Hematopoietic multipotent progenitor cell treated with erythropoietin and hydrocortisone succinate and interleukin-3 and kit ligand, for 4 days (in vitro differentiated cells): ENCODE measurements at places on chromosomes 7 and 10.

DNA sequence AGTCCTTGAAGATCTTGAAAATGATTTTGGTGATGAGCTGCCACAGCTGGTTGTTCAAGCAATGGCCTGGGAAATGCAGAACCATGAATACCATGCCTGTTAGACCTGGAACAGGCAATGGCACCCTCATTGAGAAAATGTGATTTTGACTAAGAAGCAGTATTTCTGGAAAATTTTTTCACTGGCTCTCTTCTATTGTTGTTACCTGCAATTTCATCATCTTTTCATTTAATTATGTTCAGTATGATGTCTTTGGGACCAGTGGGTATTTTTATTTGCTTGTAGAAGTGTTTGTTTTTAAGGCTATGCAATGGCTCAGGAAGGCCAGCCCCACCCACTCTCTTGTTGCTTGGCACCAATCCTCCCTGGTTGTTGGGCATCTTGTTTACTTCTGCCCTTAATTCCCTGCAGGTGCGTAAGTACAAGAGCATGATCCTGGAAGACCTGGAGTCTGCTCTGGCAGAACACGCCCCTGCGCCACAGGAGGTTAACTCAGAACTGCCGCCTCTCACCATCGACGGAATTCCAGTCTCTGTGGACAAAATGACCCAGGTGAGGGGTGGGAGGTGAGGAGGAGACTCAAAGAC is 78.6 kb downstream of the NRF1 start:
- no peak for DNase-seq

DNA sequence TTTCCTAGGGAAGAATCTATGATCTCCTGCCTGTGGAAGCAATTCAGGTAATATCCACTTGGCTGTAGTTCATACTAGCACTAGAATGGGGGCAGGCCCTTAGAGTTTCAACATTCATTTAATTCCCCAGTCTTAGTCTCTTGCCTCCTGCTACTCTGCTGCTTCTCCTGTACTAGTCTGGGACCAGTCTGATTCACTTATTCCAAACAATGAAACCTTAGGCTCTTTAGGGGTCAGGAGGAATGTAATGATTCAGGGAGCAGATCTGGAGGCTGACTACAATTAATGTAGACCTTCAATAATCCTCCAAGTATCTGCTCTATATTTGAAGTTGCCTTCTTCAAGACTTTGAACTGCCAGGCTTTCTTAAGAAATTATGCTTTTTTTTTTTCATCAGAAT is 101.8 kb downstream of the GNAT3 start:
- DNase-seq: no peak

DNA sequence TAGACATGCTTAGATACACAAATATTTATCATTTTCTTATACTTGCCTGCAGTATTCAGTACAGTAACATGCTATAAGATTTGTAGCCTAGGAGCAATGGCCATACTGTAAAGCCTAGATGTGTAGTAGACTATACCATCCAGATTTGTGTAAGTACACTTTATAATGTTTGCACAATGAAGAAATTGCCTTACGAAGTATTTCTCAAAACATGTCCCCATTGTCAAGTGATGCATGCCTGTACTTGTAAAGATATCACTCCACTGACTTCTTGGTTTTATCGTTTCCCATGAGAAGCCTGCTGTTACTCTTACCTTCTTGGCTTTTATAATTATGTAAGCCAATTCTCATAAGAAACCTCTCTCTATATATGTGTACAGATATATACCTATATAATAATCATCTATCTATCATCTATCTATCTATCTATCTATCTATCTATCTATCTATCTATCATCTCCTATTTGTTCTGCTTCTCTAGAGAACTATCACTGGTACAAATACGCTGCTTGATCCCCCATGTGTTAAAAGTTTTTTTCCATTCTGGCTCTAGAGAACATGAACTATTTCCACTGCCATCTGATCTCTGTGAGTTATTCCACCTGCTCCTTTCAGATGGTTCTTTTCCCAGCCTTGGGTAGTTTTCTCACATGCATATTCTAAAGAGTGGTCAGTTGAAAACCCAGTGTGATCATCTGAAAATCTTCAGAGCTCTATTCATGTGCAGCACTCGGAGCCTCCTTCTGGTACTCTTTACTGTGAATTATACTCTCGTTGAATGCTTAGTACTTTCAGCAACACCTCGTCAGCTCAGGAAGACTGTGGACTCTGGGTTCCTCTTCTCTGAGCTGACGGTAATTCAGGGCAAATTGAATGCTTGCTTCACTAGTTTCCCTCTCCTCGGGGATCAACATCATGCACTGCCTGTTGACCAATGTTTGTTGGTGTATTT is 14.5 kb upstream of the VCL start:
- peak; percentile 44 for DNase-seq

DNA sequence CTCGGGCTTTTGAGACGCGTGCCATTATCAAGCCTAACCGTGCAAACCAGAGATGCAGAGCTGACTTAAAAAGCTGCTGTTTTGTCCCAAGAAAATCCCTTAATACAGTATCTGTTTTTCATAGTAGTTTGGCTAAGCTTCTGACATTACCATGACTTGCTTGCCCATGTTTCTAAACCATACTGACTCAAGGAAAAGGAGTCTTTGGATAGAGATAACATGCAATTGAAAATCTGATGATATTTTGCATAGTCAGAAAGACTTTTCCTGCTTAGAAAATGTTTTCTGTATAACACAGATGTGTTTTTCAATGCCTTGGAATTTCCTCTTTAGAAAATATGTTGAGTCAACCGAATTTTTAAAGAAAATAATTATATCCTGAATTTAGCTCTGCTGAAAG is 21.5 kb upstream of the AKR1E2 start:
- DNase-seq: no peak

- DNase-seq: no peak
Measured at GRCh38 chr7:134865001-134865845, 85.8 kb downstream of the CALD1 start.

- peak; percentile 79 for DNase-seq
Measured at GRCh38 chr10:31808258-31809218, 120.1 kb downstream of the ARHGAP12 start.

DNA sequence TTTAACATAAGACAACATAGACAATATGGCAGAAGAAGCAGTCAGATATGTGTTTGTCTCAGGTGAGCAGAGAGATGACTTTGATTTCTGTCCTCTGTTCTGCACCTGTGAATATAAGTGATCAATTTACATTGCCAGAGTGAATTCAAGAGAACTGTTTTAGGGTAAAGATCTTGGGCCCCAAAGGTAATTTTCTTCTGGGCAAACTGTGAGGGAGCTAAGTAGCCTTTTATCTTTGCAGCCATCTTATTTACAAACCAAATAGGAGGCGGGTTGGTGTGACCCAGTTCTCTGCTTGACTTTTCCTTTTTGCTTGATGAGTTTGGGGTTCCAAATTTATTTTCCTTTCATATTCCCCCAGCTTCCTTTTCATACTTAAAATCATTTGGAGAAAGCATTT is 118.2 kb downstream of the ANKRD26 start:
- no peak for DNase-seq

DNA sequence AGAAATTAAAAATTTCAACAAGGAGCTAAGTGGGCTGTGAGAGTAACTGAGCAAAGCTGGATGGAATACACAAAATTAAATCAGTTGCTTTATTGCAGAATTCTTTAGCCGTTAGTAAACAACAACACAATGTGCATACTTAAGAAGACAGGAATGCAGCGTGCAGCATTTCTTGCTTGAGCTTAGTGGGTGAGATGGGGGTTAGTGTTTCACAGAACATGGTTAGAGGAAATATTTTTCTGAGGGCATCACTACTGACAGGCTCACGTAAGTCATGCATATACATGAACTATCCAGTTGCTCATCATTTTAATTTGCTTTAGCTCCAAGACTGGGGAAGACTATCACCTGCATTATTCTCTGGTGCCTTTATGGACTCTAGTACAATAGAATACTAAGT is 80.8 kb downstream of the CD36 start:
- no peak for DNase-seq

DNA sequence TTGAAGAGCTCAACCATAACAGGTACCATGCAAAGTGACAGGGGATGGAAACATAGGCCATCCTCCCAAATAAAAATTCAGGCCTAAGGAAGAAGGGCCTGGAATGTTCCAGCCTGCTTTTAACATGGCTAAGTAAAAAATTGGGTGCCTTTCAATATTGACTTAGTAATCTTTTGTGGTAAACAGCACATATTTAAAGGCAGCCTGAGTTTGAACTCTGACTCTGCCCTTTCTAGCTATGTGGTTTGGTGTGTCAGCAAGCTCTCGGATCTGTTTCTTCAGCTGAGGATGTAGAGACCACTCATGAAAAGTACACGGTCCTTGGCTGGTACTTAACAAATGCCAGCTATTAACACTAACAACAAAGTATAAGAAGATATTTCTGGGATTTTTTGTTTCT is 191.8 kb upstream of the CDCA7L start:
- no peak for DNase-seq

GRCh38 chr10:83373671-83374070 is 765.6 kb upstream of the GHITM start:
- DNase-seq: peak; percentile 75

DNA sequence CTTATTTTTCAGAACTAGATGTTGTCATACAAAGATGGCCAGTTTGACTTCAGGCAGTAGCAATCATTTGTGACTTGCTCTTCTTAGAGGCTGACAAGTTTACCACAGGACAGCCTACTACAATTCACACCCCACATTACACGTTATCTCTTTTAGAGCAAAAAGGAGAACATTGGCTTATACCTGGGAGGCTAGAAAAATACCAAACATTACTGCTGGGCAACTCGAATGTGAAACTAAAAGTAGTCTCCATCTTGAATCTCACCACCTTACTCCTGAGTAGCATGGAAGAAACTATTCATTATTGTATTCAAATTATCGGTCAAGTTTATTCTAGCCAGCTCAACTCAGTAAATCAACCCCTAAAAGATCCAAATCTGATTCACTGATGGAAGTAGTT is 90.7 kb upstream of the TMEM26 start:
- DNase-seq: no peak

- no peak for DNase-seq
Measured at GRCh38 chr7:2062648-2063047, 170.1 kb downstream of the MAD1L1 start.

GRCh38 chr10:6600224-6600987 is 20.3 kb upstream of the PRKCQ start:
- no peak for DNase-seq

- peak; percentile 54 for DNase-seq
Measured at GRCh38 chr10:123997486-123998196, 95.8 kb downstream of the CHST15 start.
